ENCODE measurements at places on chromosomes 13 and 19.
A peak's percentile ranks its signal among the peaks of the same experiment; 100 is the strongest.

- DNase-seq: no peak
Observed at GRCh38 chr13:72126424-72126823, 259.4 kb upstream of the DACH1 start.

DNA sequence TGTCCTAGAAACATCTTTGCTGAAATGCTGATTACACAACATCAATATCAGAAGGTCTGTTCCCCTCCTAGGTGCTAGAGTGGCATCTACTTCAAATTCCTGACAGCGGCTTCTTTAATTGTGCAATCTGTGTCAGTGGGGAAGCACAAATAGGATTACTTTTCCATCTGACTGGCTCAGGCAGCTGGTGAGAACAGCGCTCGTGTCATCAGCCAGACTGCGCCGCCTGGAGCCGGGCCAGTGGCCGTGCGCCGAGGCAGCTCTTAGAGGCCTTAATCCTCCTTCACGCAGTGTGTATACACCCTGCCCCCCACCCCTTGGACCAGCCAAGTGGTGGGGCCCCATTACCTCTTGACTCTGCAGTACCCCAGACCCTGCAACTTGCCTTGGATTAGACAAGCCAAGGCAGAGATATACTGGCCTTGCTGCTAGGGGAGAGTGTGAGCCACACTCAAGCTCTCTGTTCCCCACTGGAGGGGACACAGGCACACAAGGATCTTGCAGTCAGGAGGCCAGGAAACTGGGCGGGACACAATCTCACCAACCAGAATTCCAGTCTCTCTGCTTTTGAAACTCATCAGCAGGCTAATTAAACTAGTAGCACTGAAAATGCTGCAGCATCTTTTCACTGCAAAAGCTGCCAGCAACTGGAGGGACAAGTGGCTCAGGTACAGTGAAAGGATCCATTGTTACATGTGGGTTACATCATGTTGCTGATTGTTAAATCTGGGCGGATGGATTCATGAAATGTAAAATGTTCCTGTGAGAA, 48.9 kb upstream of the EPHX3 start:
- no peak for DNase-seq

- no peak for DNase-seq
Observed at GRCh38 chr13:24223341-24224231, 63.1 kb downstream of the SPATA13 start.

GRCh38 chr19:47994209-47994802, at the start of gene ELSPBP1:
TSS of gene ELSPBP1 (plus strand) at chr19:47994632. CDS start at chr19:48008668, 14,036 bp downstream.
- peak; percentile 44 for DNase-seq

DNA sequence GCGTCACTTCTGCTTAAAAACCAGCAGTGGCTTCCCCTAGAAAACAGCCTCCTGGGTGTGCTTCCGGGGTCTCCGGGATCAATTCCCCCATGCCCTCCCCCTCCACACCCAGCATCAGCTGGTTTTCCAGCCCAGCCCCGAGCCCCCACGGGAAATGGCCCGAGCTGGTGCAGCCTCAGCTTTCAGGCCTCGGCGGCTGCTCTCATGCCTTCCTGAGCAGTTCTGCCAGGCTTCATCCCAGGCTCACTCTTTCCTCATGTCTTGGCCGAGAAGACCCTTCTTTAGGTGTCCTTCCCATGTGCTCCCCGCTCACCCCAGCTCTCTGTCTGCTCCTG, 103.1 kb upstream of the RNF113B start:
- DNase-seq: no peak

DNA sequence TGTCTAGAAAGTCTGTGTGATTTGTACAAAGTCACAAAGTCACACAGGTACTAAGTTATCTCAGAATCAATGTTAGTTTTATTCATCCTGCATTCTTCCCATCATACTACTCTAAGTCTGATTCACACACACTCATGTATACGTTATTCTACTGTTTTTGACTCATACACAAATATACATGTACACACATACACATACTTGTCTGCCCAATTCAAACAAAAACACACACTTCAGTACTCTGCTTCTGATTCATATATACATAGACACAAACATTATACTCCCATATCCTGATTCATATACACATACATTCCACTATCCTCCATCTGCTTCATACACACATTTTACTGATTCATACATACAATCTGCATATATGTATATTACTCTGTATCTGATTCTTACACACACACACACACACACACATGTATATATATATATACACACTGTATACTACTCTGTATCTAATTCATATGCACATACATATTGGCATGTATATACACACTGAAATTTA, 69.3 kb downstream of the KLF12 start:
- no peak for DNase-seq

GRCh38 chr13:43285933-43286597, 262.7 kb downstream of the DNAJC15 start:
- peak; percentile 18 for DNase-seq

- DNase-seq: peak; percentile 29
Observed at GRCh38 chr13:46687810-46688209, 109.2 kb downstream of the ESD start.

- DNase-seq: no peak
Observed at GRCh38 chr19:33192010-33192409, 2.1 kb upstream of the LRP3 start.

DNA sequence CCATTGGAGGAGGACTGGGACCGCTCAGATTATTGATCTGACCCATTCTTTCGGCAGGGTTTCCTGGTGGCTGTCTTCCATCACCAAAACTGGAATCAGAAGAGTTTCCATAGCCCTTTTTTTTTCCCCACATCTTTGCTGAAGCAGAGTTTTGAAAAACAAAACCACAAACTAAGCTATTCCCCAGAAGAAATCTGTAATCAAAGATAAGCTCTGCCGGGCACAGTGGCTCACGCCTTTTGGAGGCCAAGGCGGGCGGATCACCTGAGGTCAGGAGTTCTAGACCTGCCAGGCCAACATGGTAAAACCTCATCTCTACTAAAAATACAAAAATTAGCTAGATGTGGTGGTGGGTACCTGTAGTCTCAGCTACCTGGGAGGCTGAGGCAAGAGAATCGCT, 4.2 kb upstream of the ICAM1 start:
- DNase-seq: no peak

GRCh38 chr19:49128545-49129237, 9.3 kb downstream of the PPFIA3 start:
- DNase-seq: no peak

DNA sequence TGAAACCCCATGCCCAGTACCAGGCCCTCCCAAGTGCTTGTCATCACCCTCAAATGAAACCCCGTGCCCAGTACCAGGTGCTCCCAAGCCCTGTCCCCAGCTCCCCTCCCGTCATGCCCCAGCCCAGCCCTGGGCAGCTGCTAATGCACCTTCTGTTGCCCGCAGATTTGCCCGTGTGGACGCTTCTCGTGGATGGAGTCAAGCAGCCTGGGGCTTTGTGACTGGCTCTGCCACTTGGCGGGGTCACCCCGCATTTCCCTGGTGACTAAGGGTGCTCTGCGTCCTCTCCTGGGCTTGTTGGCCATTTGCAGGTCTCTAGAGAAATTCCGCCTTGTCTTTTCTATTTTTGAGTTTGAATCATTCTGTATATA, 82.7 kb downstream of the ATP11A start:
- no peak for DNase-seq

DNA sequence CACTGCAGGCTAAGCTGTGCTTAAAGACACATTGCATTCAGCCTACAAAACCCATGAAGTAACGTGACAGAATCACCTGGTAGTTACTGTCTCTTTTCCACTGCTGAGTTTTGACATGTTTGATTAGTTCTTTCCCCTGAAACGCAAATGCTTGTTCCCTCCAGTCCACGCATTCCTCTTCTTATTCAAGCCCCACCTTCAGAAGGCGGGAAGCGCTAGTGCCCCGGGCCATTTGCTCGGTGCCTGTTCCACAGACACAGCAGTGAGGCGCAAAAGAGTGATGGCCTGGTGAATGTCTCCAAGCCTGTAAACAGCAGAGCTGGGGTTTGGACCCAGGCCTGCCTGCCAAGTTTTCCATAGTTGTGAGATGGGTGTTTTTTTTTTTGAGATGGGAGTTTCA, 10.9 kb downstream of the ACP4 start:
- no peak for DNase-seq

DNA sequence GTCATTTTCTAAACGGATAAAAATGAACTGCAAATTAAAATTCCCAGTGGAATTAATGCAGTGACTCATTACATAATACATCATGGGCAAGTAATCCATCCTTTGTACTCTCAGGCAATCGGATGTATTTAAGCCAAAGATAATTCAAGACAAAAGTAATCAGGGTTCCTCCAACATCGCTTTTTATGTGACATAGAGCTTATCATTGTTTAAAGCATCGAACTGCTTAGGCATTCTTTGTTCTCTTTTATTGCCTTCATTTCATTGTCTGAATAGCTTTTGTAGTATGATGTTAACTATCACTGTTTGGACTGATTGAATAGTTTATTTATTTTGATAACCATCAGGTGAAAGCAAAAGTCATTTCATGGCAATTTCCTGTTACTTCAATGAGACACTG, 209.4 kb downstream of the ITGBL1 start:
- no peak for DNase-seq

DNA sequence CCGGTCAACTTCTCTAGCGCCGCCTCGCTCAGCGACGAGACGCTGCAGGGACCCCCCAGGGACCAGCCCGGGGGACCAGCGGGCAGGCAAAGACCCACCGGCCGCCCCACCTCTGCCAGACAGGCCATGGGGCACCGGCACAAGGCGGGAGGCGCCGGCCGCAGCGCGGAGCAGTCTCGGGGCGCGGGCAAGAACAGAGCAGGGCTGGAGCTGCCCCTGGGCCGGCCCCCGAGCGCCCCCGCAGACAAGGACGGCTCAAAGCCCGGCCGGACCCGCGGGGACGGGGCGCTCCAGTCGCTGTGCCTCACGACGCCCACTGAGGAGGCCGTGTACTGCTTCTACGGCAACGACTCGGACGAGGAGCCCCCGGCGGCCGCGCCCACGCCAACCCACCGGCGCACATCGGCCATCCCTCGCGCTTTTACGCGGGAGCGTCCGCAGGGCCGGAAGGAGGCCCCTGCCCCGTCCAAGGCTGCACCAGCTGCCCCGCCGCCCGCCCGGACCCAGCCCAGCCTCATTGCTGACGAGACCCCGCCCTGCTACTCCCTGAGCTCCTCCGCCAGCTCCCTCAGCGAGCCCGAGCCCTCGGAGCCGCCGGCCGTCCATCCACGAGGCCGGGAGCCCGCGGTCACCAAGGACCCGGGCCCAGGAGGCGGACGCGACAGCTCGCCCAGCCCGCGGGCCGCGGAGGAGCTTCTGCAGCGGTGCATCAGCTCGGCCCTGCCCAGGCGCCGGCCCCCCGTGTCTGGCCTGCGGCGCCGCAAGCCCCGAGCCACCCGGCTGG, 11.3 kb downstream of the C19orf25 start:
- DNase-seq: no peak

DNA sequence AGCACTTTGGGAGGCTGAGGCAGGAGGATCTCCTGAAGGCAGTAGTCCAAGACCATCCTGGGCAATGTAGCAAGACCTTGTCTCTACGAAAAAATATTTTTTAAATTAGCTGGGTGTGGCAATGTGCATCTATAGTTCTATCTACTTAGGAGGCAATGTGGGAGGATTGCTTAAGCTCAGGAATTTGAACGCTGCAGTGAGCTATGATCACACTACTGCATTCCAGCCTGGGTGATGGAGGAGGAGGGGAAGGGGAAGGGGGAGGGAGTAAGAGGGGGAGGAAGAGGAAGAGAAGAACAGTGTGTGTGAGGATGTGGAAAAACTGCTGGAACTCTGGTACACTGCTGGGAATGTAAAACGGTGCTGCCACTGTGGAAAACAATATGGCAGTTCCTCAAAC, 9.2 kb upstream of the CLIP3 start:
- peak; percentile 32 for DNase-seq

DNA sequence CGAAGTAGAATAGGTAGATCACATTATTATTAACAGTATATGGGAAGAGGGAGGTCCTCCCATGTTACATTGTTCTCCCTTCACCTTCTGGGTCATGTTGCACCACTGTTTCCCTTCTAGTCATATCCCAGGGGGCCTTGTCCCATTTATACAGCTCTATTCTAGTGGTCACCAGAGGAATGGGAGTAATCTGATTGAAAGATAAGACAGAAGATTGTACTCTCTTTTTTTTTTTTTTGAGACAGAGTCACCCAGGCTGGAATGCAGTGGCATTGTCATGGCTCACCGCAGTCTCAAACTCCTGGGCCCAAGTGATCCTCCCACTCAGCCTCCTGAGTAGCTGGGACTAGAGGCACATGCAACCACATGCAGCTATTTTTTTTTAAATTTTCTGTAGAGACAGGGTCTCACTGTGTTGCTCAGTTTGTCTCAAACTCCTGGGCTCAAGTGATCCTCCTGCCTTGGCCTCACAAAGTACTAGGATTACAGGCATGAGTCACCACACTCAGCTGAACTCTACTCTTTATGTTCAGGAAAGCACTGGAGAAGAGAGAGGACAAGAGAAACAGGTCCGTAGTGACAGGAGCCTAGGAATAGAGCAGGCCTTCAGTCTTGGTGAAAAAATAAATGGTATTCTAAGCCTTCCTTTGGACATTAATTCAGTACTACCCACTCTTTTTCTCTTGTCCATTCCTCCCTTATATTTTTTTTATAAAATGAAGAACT, 4.3 kb upstream of the ZNF529 start:
- no peak for DNase-seq

DNA sequence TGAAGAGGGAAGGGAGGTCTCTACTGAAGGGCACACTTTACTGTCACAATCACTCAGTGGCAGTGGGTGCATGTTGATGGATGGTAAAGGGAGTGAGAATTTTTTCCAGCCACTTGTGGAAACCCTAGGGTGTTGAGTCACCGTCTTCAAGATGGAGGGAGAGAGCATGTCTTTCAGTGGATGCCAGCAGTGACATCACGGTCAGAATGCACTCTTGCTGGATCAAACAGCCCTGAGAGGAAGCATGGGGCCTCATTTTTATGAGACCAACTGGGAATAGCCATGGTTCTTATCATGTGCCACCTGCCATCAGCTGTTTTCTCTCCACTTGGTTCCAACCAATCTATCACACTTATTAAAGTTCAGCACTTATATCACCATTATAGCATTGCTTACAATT, 182.5 kb downstream of the KCNRG start:
- no peak for DNase-seq

GRCh38 chr13:29294821-29295220, 300.7 kb downstream of the SLC7A1 start:
- no peak for DNase-seq

DNA sequence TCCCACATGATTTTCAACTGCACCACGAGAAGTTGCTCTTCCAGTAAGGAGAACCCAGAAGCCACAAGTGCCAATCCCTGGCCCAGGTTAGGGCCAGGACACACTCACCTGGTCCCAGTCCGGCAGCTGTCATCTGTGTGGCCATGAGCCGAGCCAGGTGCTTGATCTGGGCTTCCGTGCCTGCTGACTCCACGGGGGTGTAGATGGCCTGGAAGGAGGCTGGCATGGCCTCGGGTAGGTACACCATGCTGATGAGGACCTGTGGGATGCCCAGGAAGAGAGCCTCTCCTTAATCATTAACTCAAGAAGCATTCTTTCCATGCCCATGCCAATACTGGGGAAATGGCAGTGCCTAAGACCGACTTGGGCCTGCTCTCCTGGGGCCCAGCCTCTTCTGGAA, 19.9 kb upstream of the RSPH6A start:
- no peak for DNase-seq

GRCh38 chr13:55190996-55191395, 1949.7 kb upstream of the PRR20A start:
- DNase-seq: no peak

GRCh38 chr19:53536225-53536548, 1.8 kb upstream of the ZNF331 start:
- no peak for DNase-seq

- DNase-seq: peak; percentile 63
Observed at GRCh38 chr13:98252931-98253470, 75.9 kb upstream of the RNF113B start.

- no peak for DNase-seq
Observed at GRCh38 chr19:30420316-30420715, 48.1 kb downstream of the ZNF536 start.

All from foreskin melanocyte (primary cell).